ENCODE measurements at places on chromosomes 7 and 10.

- DNase-seq, result no peak
Observed at GRCh38 chr7:115914951-115915350, 115.6 kb downstream of the TFEC start.

- DNase-seq, result no peak
Observed at GRCh38 chr10:63267414-63268148, 134.5 kb downstream of the NRBF2 start.

GRCh38 chr7:155570171-155570958 lies 24.0 kb upstream of the CNPY1 start:
- no peak for DNase-seq

GRCh38 chr7:102190776-102191350 lies 95.8 kb upstream of the SH2B2 start:
- no peak for DNase-seq

- no peak for DNase-seq
Observed at GRCh38 chr7:74527842-74528241, 74.1 kb downstream of the GTF2IRD1 start.

DNA sequence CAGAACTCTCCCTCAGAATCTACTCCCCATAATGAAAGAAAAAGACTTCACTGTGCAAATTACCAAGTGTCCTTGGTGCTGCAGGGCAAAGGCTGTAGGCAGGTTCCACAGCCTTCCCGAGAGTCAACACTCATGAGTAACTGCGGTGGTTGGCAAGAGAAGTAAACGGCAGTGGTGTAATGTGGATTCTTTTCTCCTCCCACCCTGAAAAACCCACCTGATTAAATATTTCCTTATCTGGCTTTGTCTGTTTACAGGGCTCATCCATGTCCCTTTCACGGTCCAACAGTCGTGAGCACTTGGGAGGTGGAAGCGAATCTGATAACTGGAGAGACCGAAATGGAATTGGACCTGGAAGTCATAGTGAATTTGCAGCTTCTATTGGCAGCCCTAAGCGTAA lies 300.9 kb downstream of the BICC1 start:
- no peak for DNase-seq

- DNase-seq, result no peak
Observed at GRCh38 chr10:127041552-127041951, 136.3 kb downstream of the DOCK1 start.

GRCh38 chr7:87190783-87191182 lies 28.7 kb downstream of the TMEM243 start:
- DNase-seq, result no peak

GRCh38 chr7:151648429-151648828 lies 128.7 kb upstream of the RHEB start:
- DNase-seq, result no peak

- no peak for DNase-seq
Observed at GRCh38 chr10:46052791-46053375, 6.8 kb upstream of the MSMB start.

Measured in H1 (cell line).